Stimulated activated CD4-positive, alpha-beta T cell treated with anti-CD3 and anti-CD28 coated beads, Interleukin-1b, Interleukin-23, amount 100 ng/mL, for 4 hours (primary cell): ENCODE measurements at places on chromosomes 16 and 17.

DNA sequence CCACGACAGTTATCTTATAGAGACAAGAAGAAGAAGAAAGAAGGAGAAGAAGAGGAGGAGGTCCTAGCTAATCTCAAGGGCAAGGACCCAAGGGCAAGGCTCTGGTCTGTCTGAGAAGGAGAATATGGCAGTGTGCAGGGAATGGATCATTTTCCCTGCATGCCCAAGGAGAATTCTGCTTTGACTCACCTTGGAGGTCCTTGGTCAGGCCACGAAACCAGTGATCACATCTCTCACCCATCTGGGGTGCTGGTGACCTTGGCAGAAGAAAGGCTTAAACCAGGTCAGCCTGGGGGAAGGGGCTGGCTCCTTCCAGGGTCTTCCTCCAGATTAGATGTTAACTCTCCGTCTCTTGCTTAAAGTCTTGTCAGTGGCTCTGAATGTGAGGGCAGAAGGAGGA is 1.6 kb upstream of the FMNL1 start:
- DNase-seq = no peak

- DNase-seq = no peak
Observed at GRCh38 chr16:8278031-8278580, 312.2 kb downstream of the TMEM114 start.

- DNase-seq = no peak
Observed at GRCh38 chr17:199806-200545, 18.5 kb upstream of the DOC2B start.

DNA sequence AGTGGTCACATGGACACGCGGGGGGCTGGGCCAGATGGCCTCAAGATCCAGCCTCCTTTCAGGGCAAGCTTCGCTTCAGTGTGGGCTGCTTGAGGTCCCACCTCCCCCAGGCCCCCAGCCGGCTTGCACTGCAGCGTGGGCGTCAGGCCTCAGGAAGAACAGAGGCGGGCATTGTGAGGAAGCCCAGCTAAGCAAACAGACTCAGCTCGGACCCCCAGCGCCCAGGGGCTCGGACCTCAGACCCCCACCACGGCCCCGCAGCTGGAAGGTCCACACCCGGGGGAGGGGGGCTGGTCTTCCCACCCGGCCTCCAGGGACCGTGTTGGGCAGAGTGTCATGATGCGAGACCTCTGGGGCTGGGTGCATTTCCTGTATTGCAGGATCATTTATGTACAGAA is 24.7 kb upstream of the ZNF469 start:
- DNase-seq = no peak

GRCh38 chr16:31880322-31880979 is 6.8 kb downstream of the ZNF267 start:
- no peak for DNase-seq

GRCh38 chr17:77211681-77212080 is 70.9 kb downstream of the SEC14L1 start:
- no peak for DNase-seq

- no peak for DNase-seq
Observed at GRCh38 chr17:50325906-50326305, 20.0 kb upstream of the XYLT2 start.

DNA sequence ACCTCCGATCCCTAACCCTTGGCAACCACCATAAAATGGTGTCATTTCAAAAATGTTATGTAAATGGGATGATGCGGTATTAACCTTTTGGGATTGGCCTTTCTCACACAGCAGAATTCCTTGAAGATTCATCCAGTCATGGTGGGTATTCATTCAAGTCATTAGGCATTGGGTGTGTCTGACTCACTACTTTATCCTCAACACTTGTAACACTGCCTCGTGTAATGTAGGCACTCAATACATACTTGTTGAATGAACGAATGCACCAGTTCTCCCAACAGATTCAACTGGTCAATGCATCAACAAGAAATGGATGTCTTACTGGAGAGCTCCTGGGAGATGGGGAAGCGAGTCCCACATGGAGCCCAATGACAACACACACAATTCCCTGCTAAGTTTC is 21.8 kb upstream of the GAN start:
- no peak for DNase-seq

DNA sequence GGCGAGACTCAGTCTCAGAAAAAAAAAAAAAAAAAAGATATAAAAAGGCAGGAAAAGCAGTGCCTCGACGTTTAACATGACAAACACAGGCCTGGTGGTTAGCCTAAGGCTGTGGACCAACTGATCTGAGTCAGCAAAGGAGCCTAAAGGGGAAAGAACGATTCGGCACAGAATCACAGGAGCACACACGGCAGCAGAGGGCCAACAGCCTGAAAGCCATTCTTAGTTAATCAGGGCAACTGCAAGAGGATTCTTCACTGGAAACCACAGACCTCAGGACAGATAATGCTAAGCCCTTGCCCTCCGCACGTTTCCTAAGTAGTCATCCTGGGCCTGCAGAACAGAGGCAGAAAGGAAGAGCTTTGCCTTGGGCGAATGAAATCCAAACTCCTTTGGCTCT is 14.7 kb downstream of the TMEM11 start:
- no peak for DNase-seq

DNA sequence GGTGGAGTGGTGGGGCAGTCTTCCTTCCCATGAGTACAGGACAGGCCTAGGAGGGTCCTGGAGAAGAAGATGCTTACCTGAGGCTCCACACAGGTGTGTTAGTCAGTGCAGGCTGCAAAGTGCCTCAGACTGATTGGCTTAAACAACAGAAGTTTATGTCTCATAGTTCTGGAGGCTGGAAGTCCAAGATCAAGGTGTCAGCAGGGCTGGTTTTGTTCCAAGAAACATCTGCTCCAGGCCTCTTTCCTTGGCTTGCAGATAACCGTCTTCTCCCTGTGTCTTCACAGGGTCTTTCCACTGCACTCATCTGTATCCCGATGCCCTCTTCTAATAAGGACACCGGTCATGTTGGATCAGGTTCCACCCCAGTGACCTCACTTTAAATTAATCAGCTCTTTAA is 153.0 kb downstream of the NTN1 start:
- no peak for DNase-seq

DNA sequence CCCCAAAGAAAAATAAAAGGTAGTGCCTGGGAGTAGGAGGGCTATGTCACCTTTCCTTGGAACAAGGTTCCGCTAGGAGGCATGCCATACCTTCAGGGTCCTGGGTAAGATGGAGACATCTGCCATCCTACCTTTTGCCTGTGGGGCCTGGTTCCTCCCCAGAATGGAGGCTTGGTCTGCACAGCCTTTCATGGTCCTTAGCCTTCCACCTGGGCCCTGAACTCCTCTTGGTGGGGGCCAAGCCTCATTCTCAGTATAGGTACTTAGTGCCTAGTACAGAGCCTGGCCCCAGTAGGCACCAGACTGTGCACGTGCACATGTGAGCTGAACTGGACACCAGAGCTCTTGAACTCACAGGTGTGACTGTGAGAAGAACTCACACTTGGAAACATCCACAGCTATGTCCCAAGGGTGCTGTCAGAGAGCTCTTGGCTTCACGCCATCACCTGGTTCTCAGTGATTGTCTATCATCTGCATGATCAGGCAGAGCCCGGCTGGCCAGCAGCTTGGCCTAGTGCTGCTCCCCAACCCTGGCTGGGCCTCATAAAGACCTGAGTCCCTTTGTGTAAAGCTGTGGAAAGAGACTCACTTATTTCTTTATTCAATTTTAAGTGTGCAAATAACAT is 143.2 kb downstream of the SOCS1 start:
- DNase-seq = no peak

DNA sequence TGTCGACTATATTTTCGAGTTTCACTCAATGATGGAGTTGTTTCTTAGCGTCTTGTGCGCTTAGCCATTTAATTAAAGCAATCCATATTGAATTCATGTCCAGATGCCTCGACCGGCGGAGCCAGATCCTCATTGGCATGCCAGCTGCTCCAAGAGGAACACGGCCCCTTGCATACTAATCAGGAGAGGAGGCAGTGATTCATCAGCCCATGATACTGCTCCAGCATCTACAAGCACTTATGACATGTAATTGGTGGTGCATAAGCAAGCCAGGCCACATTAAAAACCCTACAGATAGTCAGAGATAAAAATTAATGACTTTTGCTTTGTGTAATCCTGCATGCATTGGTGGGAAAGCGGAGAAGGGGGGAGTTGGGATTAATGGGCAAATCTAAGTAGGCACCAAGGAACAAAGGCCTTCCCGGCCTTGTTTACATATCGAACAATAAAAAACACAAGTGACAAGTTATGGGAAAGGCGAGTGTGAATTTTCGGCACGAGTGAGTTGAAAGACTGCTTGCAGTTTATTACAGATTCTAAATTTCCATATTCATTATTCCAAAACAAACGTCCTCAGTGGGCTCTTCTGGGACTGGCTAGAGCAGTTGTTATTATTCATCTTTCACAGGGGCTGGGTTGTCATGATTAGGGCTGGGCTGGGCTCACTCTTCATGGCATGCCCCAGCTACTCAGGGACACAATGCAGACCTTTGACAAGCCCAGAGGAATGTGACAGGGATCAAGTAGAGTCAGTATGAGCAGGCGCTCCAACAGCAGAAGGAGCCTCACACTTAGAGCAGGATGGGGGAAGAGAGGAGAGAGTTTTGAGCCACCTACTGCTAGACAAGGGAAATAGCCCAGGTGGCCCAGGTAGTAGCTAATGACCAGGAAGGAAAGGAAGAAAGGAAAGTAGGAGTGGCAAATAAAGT is 281.7 kb upstream of the ZFHX3 start:
- no peak for DNase-seq

GRCh38 chr17:75691801-75692626 is 24.9 kb downstream of the SAP30BP start:
- no peak for DNase-seq

GRCh38 chr17:62981933-62982332 is 15.9 kb downstream of the TANC2 start:
- DNase-seq = no peak

GRCh38 chr17:65058593-65058992 is 2.1 kb upstream of the GNA13 start:
- no peak for DNase-seq

DNA sequence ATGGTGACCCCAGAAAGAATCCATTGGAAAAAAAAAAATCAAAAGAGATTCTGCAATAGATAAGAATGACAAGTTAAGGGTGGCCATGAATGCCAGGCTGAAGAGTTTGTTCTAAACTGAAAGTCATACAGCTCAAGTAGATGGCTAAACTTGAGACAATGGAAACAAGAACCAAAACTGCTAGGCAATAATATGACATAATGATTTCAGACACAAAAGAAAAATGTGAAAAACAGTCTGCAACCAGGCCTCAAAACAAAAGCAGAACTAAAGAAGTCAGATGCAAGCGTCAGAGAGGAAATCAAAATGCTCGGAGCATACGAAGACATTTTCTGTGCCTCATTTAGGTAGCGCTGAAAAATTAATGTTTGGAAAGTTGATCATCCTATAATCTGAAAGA is 54.4 kb upstream of the YPEL2 start:
- DNase-seq = no peak

- no peak for DNase-seq
Observed at GRCh38 chr17:16243801-16244567, 27.0 kb downstream of the PIGL start.

GRCh38 chr17:44400226-44400847 is 10.9 kb upstream of the ITGA2B start:
- DNase-seq = no peak

- DNase-seq = no peak
Observed at GRCh38 chr16:8847623-8848022, 21.2 kb downstream of the CARHSP1 start.

DNA sequence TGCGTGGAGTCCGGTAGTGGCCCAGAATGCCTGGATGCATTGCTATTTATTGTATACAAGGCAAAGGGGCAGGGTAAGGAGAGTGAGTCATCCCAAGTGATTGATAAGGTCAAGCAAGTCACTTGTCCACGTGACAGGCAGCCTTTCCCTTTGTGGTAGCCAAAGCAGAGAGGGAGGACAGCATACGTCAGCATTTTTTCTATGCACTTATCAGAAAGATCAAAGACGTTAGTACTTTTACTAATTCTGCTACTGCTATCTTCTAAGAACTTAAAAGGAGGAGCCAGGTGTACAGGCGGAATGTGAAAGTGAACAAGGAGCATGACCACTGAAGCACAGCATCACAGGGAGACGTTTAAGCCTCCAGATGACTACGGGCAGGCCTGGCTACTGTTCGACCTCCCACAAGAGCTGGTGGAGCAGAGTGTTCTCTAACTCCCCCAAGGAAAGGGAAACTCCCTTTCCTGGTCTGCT is 47.9 kb upstream of the ARL4D start:
- DNase-seq = no peak

DNA sequence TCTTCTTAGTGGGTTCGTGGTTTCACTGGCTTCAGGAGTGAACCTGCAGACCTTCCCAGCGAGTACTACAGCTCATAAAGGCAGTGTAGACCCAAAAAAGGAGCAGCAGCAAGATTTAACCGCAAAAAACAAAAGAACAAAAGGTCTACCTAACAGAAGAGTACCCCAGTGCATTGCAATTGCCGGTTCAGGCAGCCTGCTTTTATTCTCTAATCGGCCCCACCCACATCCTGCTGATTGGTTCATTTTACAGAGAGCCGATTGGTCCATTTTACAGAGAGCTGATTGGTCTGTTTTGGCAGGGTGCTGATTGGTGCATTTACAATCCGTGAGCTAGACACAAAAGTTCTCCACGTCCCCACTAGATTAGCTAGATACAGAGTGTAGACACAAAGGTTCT is 2.0 kb upstream of the ARRB2 start:
- DNase-seq = peak; percentile 16

DNA sequence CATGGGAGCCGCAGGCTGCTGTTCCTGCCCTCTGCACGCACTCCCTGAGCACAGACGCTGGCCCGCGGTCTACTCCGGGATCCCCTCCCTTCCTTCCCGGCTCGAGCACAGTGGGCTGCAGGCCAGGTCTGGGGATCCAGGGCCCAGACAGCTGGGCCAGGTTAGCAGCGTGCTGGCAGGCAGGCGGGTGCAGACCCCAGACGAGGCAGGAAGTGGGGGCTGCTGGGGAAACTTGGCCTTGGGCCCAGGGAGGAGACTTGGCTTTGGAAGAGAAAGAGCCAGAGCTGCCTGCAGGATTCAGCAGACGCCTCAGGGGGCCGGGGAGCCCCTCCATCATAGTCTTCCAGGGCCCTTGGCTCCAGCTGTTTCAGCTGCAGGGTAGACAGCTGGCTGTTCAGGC is 30.2 kb upstream of the ABCC3 start:
- DNase-seq = no peak

GRCh38 chr16:85955566-85955965 is 56.6 kb downstream of the IRF8 start:
- no peak for DNase-seq

- no peak for DNase-seq
Observed at GRCh38 chr16:22859925-22860324, 46.0 kb downstream of the HS3ST2 start.

DNA sequence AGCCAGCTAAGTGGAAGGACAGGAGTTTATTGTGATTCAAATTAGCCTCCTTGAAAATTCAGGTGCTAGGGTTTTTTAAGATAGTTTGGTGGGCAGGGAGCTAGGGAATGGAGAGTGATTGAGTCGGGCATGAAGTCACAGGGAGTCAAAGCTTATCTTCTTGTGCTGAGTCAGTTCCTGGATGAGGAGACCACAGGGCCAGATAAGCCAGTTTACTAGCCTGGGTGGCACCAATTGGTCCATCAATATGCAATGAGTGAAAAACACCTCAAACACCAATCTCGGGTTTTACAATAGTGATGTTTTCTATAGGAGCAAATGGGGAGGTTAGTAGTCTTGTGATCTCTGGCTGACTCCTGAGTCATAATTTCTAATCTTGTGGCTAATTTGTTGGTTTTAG is 165.1 kb downstream of the ABCC12 start:
- no peak for DNase-seq

GRCh38 chr17:4483012-4483840 is 15.5 kb upstream of the SPNS2 start:
- no peak for DNase-seq
